DMS153 (cell line): ENCODE measurements at places on chromosomes 4 and X.

DNA sequence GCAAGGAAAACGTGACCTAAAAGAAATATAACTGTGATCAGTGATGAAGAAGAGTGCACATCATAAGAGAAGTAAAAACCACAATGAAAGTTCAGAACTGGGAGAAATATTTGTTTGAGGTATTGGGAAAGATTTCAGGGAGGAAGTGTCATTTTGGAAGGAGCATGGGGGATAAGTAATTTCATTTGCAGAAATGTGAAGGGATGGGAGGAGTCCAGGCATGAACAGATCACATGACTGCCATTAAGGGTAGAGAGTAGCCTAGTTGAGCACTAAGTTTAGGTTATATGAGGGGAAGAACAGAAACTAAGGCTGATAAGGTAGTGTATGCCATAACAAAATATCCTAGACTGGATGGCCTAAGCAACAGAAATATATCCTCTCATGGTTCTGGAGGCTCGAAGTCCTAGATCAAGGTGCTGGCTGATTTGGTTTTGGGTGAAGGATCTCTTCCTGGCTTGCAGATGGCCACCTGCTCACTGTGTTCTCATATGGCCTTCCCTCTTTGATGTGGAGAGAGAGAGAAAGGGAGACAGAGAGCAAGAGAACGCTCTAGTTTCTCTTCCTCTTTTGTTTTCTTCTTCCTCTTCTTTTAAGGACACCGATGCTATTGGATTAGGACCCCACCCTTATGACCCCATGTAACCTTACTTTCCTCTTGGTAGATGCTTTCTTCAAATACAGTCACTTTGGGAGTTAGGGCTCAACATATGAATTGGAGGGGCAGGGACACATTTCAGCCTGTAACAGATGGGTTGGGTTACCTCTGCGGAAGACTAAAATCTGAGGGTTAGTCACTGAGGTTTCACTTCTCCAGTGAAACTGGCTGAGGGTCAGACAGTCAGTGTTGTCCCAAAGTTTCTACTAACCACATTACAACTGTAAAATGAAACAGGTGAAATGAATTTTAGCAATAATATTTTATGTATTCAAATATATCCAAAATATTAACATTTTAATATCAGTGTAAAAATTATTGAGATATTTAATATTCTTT lies 77.9 kb downstream of the EGF start:
- no peak for DNase-seq

GRCh38 chrX:109890300-109890699 lies 112.6 kb upstream of the TMEM164 start:
- no peak for DNase-seq

- peak; percentile 39 for DNase-seq
These were observed 28.9 kb downstream of the CPLX1 start for GRCh38 chr4:797066-797465.

DNA sequence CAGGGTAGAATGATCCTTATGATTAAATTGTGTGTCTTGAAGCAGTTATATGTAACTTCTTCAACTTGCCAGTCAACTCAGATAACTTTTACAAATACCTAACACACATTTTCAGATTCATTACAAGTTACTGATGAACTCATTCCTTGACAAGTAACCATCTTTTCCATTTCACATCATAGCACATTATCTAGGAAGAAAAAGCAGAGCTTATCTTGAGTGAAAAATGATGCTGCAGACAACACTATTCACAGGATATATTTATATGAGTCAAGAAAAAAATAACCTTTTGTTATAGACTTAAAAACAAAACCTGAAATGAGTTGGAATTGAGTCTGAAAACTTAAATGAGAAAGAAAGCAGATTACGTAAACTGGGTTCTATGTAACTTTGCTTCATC lies 68.9 kb downstream of the LEF1 start:
- no peak for DNase-seq

GRCh38 chr4:1056671-1057402 lies 45.4 kb downstream of the FGFRL1 start:
- DNase-seq = no peak

DNA sequence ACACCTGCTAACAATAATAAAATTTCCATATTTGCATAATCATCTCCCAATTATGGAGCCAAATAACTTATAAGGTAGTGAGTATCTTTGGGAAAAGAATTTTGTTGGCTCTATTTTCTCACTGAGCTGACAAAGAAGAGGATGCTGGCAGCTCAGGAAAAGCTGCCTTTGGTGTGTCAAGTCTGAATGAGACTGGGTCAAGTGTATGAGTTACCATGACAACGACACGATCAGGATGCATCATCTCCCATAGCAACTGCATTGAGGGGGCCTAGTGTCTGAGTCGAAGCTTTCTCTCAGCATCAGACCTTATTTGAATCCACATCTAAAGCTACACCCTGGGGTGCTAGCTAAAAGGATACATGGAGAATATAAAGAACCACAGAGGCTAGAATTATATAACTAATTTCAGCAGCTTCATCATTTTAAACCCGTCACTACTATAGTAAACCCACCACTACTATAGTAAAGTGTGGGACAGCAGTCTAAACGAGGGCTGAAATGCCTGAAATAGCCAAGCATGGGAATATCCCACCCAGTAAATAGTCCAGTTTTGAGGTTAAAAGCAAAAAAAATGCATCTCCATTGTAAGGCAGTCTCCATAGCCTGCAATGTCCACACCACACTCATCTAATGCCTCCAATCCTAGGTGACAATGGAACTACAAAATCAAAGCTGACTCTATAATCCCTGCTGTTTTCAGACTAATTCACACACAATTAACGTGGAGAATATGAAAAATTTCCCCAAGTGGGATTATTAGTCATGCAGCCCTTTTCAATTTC lies 16.0 kb downstream of the GSPT2 start:
- DNase-seq = no peak

- no peak for DNase-seq
These were observed 21.2 kb upstream of the MSX1 start for GRCh38 chr4:4838051-4838935.

- no peak for DNase-seq
These were observed 18.4 kb upstream of the FHDC1 start for GRCh38 chr4:152917543-152918395.

GRCh38 chr4:128608006-128608405 lies 201.5 kb upstream of the JADE1 start:
- no peak for DNase-seq

GRCh38 chrX:68433155-68433980 lies at the start of gene OPHN1:
OPHN1 (minus strand) TSS chrX:68433495; CDS start chrX:68433020, 475 bp downstream.
- DNase-seq = no peak

DNA sequence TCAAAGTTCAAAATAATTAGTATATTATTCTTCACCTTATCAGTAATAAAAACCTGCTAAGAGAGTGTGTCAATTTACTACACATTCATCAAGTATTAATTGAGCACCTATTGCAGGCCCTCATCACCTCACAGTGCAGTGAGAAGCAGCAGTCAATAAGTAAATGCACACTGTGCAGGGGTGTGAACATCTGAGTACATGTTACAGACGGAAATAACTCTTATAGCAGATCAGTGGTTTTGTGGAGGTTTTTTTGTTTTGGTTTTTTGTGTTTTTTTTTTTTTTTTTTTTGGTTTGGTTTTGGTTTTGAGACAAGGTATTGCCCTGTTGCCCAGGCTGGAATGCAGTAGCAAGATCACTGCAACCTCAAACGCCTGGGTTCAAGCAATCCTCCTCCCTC lies 20.3 kb downstream of the KLF3 start:
- no peak for DNase-seq
